ENCODE measurements at places on chromosomes 4 and X. TPM values are rescaled to one million over a fixed set of nuclear protein-coding genes. Genes with fewer than 3 reads are reported as not detected.

NIPAL1 gene
- 0.12 TPM for total RNA-seq

SMR3B gene
- total RNA-seq = not detected

PCDH18 gene
- 8.3 TPM for total RNA-seq

RAPGEF2 gene
- total RNA-seq = 81.7 TPM

YTHDC1 gene
- total RNA-seq = 76.3 TPM

DCAF8L2 gene
- not detected for total RNA-seq

ZBED1 gene
- 42.7 TPM for total RNA-seq

CTAG1A gene
- total RNA-seq = not detected

HAND2 gene
- total RNA-seq = 1.1 TPM

GLRB gene
- total RNA-seq = not detected

FRMD7 gene
- not detected for total RNA-seq

GRCh38 chr4:15231265-15232091 is 196.4 kb upstream of the C1QTNF7 start:
- no peaks in the 10 kb centered on the region for H3K36me3 ChIP-seq
- H3K4me1 ChIP-seq = peaks cover 35% of the 10 kb centered on the region
- H3K27ac ChIP-seq = no peak overlapping the region
- H3K4me3 ChIP-seq = no peak overlapping the region
- H3K27me3 ChIP-seq = no peaks in the 10 kb centered on the region

- no peak overlapping the region for H3K27ac ChIP-seq
- no peak overlapping the region for H3K4me3 ChIP-seq
- no peak for DNase-seq
- no peaks in the 10 kb centered on the region for H3K27me3 ChIP-seq
- no peaks in the 10 kb centered on the region for H3K4me1 ChIP-seq
Measured at GRCh38 chr4:140448162-140448561, 20.7 kb upstream of the CLGN start.

- DNase-seq = peak; percentile 65
- no peaks in the 10 kb centered on the region for H3K4me1 ChIP-seq
- no peak overlapping the region for H3K27ac ChIP-seq
- H3K4me3 ChIP-seq = no peak overlapping the region
- no peaks in the 10 kb centered on the region for H3K27me3 ChIP-seq
Measured at GRCh38 chrX:47179221-47179927, 14.3 kb upstream of the UBA1 start.

- H3K4me1 ChIP-seq = no peaks in the 10 kb centered on the region
- H3K36me3 ChIP-seq = no peaks in the 10 kb centered on the region
- DNase-seq = no peak
- no peak overlapping the region for H3K4me3 ChIP-seq
Measured at GRCh38 chrX:100611951-100612350, 24.7 kb downstream of the TSPAN6 start.

DNA sequence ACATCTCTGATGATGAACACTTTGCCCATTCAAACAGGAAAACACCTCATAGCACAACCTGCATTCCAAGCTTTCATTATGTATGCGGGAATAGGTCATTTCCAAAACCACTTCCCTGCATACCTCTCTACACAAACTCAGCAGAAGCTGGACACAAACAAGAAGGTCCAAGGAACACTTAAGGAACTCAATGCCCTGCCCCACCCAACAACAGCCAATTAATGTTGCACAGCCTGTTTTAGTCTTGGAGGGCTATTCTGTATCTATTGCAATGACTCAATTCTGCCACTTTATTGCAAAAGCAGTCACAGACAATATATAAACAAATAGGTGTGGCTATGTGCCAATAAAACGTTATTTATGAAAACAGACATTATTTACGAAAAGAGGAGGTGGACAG is 16.7 kb downstream of the OPHN1 start:
- H3K4me3 ChIP-seq = no peak overlapping the region
- no peak overlapping the region for H3K27ac ChIP-seq
- no peak for DNase-seq
- no peaks in the 10 kb centered on the region for H3K36me3 ChIP-seq

- H3K27me3 ChIP-seq = no peaks in the 10 kb centered on the region
- no peak overlapping the region for H3K27ac ChIP-seq
- no peaks in the 10 kb centered on the region for H3K4me1 ChIP-seq
- no peaks in the 10 kb centered on the region for H3K36me3 ChIP-seq
- no peak for DNase-seq
Measured at GRCh38 chr4:158538176-158538575, 16.5 kb downstream of the RXFP1 start.

- no peak for DNase-seq
- H3K4me1 ChIP-seq = no peaks in the 10 kb centered on the region
- H3K27me3 ChIP-seq = no peaks in the 10 kb centered on the region
- no peak overlapping the region for H3K27ac ChIP-seq
- no peak overlapping the region for H3K4me3 ChIP-seq
Measured at GRCh38 chr4:123363729-123364128, 32.9 kb upstream of the SPRY1 start.

DNA sequence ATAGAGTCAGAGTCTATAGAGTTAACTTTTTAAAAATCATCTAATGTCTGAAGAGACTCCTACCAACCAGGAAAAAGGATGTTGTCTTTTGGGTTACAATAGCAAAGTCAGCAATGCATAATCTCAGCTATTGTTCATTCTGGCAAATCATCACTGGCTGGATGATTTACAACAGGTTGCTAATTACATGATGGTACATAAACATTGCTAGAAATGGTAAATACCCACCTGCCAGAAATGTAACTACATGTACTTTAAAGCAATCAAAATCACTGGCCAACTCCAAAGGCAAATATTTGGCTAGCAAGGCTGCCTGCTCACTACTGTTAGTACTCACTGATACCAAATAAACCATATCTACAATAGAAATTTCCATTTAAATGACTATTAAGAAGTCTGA is 91.1 kb downstream of the PPP3CA start:
- no peak overlapping the region for H3K4me3 ChIP-seq
- no peak for DNase-seq
- no peaks in the 10 kb centered on the region for H3K27me3 ChIP-seq
- H3K4me1 ChIP-seq = peaks cover 46% of the 10 kb centered on the region
- no peak overlapping the region for H3K27ac ChIP-seq

DNA sequence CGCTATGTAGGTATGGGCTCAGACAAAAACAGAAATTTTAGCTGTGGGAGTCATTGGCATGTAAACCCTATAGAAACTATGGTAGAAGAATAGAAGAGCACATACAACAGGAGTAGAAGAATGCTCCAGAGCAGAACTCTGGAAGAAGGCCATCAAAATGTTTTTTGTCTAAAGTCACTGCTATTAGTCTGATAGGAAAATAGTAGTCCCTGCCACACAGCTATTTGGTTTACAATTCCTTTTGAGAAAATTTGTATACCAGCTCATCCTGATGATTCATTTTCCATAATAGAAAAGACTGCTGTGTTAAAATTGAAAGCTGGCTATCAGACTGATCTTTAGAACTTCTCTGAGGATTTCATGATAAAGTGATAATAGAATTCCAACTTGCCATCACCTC is 32.8 kb upstream of the ADAD1 start:
- H3K27ac ChIP-seq = no peak overlapping the region
- H3K4me1 ChIP-seq = no peaks in the 10 kb centered on the region
- H3K4me3 ChIP-seq = no peak overlapping the region
- H3K27me3 ChIP-seq = no peaks in the 10 kb centered on the region

- no peak overlapping the region for H3K27ac ChIP-seq
- no peaks in the 10 kb centered on the region for H3K36me3 ChIP-seq
- H3K27me3 ChIP-seq = no peaks in the 10 kb centered on the region
- no peak overlapping the region for H3K4me3 ChIP-seq
- DNase-seq = no peak
Measured at GRCh38 chr4:145589916-145590702, 29.1 kb upstream of the MMAA start.

GRCh38 chrX:48793935-48794334 is 7.5 kb downstream of the GATA1 start:
- no peak overlapping the region for H3K27ac ChIP-seq
- H3K4me1 ChIP-seq = no peaks in the 10 kb centered on the region
- no peak overlapping the region for H3K4me3 ChIP-seq
- H3K27me3 ChIP-seq = no peaks in the 10 kb centered on the region
- H3K36me3 ChIP-seq = no peaks in the 10 kb centered on the region

- no peaks in the 10 kb centered on the region for H3K4me1 ChIP-seq
- no peaks in the 10 kb centered on the region for H3K36me3 ChIP-seq
- no peak for DNase-seq
- H3K4me3 ChIP-seq = no peak overlapping the region
Measured at GRCh38 chr4:76964769-76965168, 15.2 kb downstream of the SEPTIN11 start.

- DNase-seq = no peak
- no peaks in the 10 kb centered on the region for H3K27me3 ChIP-seq
- no peak overlapping the region for H3K27ac ChIP-seq
Measured at GRCh38 chrX:46376246-46376885, 168.9 kb downstream of the ZNF674 start.

- no peak for DNase-seq
- no peak overlapping the region for H3K4me3 ChIP-seq
- no peak overlapping the region for H3K27ac ChIP-seq
- H3K4me1 ChIP-seq = no peaks in the 10 kb centered on the region
Measured at GRCh38 chrX:46257451-46257879, 287.8 kb downstream of the ZNF674 start.

GRCh38 chr4:54843106-54843505 is 185.3 kb downstream of the KIT start:
- no peak overlapping the region for H3K4me3 ChIP-seq
- H3K27ac ChIP-seq = no peak overlapping the region
- no peaks in the 10 kb centered on the region for H3K36me3 ChIP-seq
- no peaks in the 10 kb centered on the region for H3K4me1 ChIP-seq

GRCh38 chr4:159446266-159446976 is 343.5 kb downstream of the RAPGEF2 start:
- DNase-seq = no peak
- no peaks in the 10 kb centered on the region for H3K36me3 ChIP-seq
- H3K4me3 ChIP-seq = no peak overlapping the region
- no peaks in the 10 kb centered on the region for H3K4me1 ChIP-seq

GRCh38 chr4:149910604-149911350 is 95.1 kb upstream of the IQCM start:
- H3K27ac ChIP-seq = no peak overlapping the region
- no peak overlapping the region for H3K4me3 ChIP-seq
- DNase-seq = no peak
- H3K4me1 ChIP-seq = no peaks in the 10 kb centered on the region

- H3K4me3 ChIP-seq = no peak overlapping the region
- H3K36me3 ChIP-seq = no peaks in the 10 kb centered on the region
- H3K27me3 ChIP-seq = no peaks in the 10 kb centered on the region
Measured at GRCh38 chr4:110075891-110076290, 122.5 kb downstream of the ELOVL6 start.

GRCh38 chr4:39043058-39043860 is 11.1 kb upstream of the TMEM156 start:
- peaks cover 59% of the 10 kb centered on the region for H3K4me1 ChIP-seq
- no peaks in the 10 kb centered on the region for H3K27me3 ChIP-seq
- peak overlapping the region; percentile 95 for H3K27ac ChIP-seq
- H3K36me3 ChIP-seq = no peaks in the 10 kb centered on the region

DNA sequence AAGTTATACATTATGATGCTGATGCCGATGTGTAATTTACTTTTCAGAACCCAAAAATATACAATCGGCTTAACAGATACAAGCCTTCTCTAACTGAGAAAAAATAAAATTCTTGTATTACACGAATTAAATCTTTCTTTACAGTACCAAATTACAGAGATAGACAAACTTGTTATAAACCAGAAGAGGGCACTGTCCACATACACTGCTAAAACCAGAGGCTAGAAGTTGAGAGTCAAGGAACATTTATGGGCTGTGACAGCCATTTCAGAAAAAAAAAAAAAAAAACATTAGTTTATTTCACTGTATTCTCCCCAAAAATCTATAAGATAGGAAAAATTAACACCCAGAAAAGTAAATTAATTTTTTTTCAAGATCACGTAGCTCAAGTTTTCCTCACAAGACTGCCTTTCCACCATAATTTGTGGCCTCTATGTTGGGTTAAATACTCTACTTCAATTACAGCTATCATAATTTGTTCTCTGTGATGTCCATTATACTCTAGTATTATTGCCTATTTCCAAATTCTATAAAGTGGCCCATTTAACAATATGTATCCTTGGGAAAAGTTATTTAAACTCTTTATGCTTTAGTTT is 12.0 kb downstream of the EREG start:
- no peak for DNase-seq
- H3K27ac ChIP-seq = no peak overlapping the region
- no peaks in the 10 kb centered on the region for H3K27me3 ChIP-seq

DNA sequence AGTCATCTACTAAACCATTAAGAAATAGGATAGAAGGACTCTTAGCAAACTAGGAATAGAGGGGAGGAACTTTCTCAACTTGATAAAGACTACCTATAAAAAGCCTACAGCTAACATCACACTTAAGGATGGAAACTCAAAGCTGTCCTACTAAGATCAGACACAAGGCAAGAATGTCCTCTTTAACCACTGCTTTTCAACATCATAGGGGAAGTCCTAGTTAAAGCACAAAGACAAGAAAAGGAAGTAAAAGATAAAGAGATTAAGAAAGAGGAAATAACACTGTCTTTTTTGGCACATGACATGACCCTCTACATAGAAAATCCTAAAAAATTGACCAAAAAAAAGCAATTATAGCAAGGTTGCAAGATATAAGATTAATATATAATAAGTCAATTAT is 136.6 kb downstream of the FBXW7 start:
- H3K27me3 ChIP-seq = no peaks in the 10 kb centered on the region
- no peak for DNase-seq
- peaks cover 8% of the 10 kb centered on the region for H3K4me1 ChIP-seq

- DNase-seq = no peak
- no peak overlapping the region for H3K27ac ChIP-seq
- no peaks in the 10 kb centered on the region for H3K27me3 ChIP-seq
- no peaks in the 10 kb centered on the region for H3K36me3 ChIP-seq
- H3K4me1 ChIP-seq = no peaks in the 10 kb centered on the region
Measured at GRCh38 chr4:143599827-143600226, 86.3 kb downstream of the SMARCA5 start.

- DNase-seq = no peak
- H3K27ac ChIP-seq = no peak overlapping the region
- H3K4me3 ChIP-seq = no peak overlapping the region
Measured at GRCh38 chrX:105515561-105515960, 295.1 kb upstream of the TEX13A start.
